ENCODE measurements at places on chromosomes 7 and 10.

- peak; percentile 13 for DNase-seq
Measured at GRCh38 chr7:117741962-117742361, 131.3 kb downstream of the CTTNBP2 start.

DNA sequence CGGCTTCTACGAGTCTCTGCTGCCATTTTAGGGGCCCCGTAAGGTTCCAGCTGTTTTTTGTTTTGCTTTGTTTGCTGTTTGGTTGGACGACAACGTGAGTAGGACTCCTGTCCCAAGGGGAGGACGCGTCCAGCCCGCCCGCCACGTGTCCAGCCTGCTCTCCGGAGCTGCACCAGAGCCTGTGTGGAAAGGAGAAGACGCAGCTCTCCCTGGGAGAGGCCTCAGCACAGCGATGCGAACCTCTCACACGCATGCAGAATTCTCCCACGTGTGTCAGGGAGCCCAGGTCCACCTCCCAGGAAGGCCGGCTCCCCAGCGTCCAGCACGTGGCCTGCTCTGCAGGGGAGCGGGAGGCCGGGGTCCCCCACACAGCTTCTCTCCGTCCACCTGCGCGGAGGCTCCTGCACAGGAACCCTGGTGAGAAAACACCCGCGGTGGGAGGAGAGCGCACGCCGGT is 36.4 kb upstream of the DNAJB6 start:
- no peak for DNase-seq

GRCh38 chr10:76149602-76150138 is 718.2 kb downstream of the LRMDA start:
- no peak for DNase-seq

GRCh38 chr7:105006367-105007136 is 7.5 kb upstream of the KMT2E start:
- peak; percentile 54 for DNase-seq

GRCh38 chr7:1024331-1024841 is 20.0 kb upstream of the GPR146 start:
- DNase-seq, result no peak

DNA sequence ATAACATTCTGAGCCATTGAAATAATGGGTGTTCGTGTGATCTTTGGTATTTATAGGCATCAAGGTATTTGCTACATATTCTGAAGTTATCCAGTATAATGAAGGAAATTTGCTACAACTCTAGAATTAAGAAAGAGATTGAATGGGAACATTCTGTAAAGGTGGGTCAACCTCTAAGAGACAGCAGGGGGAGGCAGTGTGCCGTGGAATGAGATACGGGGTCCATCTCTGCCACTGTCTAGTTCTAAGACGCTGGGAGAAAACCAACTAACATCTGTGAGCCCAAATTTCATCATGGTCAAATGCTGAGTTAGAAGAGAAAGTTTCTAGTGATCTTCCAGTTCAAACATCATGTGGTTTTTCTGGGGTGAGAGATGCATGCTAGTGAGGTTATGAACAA is 368.9 kb downstream of the SORCS1 start:
- no peak for DNase-seq

- no peak for DNase-seq
Measured at GRCh38 chr10:3231951-3232730, 59.6 kb upstream of the PITRM1 start.

DNA sequence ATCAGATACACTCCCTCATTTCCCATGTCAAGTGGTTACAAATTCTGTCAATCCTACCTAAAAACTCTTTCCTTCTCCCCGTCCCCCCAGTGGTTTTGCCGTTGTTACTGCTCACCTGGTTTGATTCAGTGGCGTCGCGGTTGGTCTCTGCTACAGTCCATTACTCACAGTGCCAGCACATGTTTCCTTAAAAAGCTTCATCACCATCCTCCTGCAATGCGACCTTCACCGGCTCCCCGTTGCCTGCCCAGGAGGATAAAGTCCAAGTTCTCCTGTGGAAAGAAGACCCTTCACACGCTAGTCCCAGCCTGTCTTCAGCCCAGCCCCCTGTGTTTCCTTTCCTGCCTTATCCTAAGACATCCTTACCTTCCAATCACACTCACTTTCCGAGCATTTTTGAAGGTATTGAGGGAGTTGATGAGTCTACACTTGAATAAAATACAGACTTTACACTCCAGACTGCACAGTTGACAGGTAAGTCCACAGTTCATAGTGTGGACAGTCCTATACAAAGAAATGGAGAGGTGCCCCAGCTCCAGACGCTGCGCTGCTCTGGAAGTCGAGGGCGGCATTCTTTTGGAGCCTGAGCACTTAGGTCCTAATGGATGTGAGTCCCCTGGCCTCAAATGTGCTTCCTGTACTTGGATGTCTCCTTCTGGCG is 3.4 kb upstream of the LARP4B start:
- no peak for DNase-seq

DNA sequence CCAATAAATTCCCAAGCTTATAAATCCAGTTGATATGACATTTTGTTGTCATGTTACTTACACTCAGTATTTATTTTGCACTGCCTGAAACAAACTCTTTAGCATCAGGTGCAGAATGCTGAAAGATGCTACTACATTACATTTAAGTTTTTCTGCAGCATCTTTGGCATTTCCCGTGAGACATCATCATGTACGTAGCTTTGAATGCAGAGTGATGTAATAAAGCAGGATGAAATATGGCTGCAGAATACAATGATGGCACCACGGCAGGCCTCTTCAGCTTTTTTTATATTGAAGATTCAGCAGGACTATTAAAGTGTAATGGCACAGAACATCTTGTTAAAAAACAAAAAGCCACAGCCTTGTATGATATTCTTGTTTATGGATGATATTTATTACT is 531.8 kb downstream of the NXPH1 start:
- DNase-seq, result no peak

- peak; percentile 59 for DNase-seq
Measured at GRCh38 chr7:17546592-17546991, 248.1 kb downstream of the AHR start.

GRCh38 chr10:75295868-75296441 is 60.2 kb upstream of the COMTD1 start:
- DNase-seq, result peak; percentile 64

DNA sequence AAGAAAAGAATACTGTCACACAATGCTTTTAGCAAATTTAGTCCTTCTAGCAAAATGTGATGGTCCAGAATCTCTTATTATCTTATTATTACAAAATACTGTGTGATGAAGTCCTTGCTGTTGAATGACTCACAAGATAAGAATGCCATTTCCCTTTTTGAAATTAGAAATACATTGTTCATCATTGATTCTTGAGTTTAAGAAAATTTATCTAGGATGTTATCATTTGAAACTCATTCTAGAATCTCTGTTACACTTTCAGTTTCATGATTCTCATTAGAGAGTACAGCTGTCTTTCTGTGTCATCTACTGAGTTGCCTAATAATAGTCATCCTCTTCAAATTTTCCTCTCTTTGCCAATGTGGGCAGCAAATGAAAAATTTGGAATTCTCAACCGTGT is 9.6 kb downstream of the ZKSCAN5 start:
- DNase-seq, result peak; percentile 28

DNA sequence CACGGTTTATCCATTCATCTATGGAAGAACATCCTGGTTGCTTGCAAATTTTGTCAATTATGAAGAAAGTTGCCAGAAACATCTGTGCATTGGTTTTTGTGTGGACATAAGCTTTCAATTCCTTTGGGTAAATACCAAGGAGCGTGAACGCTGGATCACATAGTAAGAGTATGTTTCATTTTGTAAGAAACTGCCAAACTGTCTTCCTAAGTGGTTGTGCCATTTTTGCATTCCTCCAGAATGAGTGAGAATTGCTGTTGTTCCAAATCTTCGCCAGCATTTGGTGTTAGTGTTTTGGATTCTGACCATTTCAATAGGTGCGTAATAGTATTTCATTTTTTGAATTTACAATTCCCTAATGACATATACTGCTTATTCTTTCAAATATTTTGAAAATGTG is 155.3 kb upstream of the FRMD4A start:
- no peak for DNase-seq

GRCh38 chr7:47535035-47535703 is 46.7 kb downstream of the TNS3 start:
- no peak for DNase-seq

DNA sequence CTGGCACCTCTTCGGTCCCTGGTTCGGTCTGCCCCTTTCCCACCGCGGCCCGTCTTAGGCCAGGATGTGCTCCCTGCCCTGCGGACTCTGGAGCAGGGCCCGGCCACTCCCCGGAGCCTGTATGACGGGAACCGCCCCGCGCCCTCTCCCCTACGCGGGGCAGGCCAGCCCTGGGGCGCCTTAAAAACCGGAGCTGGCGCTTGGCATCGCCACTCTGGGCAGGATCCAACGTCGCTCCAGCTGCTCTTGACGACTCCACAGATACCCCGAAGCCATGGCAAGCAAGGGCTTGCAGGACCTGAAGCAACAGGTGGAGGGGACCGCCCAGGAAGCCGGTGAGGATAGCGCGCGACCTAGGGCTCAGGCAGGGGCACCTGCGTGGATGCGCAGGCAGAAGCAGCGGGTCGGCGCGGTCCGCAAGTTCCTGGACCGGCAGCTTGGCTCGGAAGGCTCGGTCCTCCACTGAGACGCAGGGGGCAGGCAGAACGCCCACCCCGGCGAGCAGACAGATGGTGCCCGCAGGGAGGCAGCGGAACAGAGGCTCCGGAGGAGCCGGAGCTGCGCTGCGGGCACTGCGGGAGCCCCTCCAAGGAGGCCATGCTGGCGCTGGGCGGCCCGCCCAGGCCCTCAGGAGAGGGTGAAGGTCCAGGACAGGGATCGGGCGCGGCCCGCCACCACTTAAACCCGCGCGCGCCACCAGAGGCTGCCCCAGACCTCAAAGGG is at the start of gene ADIRF:
Gene ADIRF (plus strand): TSS at position 212 of the 723 bp plus-strand sequence. CDS start 63 bp downstream, at position 275.
- peak; percentile 89 for DNase-seq

DNA sequence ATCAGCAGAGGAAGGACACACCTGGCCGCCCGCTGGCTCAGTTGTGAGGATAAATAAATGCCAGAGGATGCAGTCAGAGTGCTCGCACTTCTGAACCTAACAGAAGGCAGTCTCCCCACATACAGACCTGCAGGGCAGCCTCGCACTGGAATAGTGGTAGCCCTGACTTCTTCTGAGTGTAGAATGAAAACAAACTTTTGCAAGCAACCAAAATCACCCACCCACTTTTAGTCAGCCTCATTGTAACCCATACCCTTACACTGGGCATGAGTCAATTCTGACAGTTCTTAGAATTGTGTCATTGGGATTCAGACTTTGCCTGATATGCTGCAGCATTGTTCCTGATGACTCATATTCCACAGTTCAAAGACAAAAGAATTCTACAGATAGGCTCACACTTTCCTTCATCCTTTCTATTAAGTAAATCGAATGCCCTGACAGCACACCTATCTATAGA is 167.0 kb upstream of the CDK1 start:
- peak; percentile 97 for DNase-seq

GRCh38 chr10:102485093-102485784 is 17.3 kb downstream of the ACTR1A start:
- no peak for DNase-seq

GRCh38 chr7:30366606-30367005 is 82.2 kb downstream of the ZNRF2 start:
- peak; percentile 15 for DNase-seq

DNA sequence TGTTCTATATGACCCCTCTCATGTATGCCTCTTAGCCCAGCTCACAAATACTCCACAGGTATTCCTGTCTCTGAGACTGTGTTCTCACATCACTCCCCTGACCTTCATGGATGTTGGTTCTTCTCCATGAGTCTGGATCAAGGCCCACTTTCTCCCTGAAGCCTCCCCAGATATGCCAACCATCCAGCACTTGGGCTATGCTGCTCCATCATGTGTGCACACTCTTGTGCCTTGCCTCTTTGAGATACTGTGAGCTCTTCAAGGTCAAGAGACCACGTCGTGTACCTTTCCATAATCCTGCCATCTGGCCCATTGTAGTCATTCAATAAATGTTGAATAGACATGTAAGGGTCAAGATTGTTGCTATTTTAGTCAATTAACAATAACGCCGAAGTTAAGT is 30.1 kb upstream of the TM9SF3 start:
- no peak for DNase-seq

- DNase-seq, result no peak
Measured at GRCh38 chr10:130656187-130656575, 520.0 kb downstream of the GLRX3 start.

DNA sequence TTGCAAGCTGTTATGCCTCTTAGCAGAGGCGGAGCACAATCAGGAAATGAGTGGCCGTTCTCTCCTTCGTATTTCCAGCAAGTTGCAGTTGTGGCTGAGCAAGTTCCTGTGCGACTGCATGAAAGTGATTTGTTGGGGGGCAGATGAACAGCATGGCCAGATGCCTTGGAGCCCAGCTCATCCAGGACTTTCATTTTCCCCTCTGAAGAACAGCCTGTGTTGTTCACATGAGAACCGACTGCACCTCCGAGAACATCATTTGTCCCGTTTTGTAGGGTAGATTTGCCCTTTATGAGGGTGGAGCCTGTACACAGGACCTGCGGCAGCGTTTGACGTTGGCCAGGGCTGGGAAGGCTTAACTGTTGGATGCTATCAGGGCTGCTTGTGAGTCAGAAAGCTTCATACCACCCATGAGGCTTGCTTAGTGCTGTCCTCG is 4.4 kb downstream of the BAG3 start:
- peak; percentile 69 for DNase-seq

- DNase-seq, result no peak
Measured at GRCh38 chr7:12970626-12971025, 283.2 kb downstream of the ARL4A start.

DNA sequence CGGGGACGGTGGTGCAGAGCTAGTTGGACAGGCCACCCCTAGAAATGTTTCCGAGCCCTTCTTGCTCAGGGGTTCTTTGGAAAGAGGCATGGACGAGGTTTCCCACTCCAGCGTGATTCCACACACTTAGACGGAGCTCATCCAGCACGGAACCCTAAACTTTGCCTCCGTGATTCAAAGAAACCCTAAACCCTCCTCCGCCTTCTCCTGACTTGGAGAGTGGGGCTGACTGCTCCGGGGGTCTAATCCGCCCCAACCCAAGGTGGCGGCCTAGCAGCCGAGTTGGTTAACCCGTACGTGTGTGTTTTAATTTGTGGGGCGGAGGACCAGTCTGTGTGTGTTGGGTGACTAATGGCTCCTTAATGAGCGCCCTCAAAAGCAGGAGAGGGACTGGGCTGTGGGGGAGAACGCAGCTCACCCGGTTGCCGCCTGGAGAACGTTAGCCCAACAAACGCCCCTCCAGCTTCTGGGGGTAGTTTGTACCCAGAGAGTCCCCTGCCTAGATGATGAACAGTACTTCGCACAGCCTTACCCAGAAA is 3.8 kb downstream of the NEUROG3 start:
- no peak for DNase-seq

DNA sequence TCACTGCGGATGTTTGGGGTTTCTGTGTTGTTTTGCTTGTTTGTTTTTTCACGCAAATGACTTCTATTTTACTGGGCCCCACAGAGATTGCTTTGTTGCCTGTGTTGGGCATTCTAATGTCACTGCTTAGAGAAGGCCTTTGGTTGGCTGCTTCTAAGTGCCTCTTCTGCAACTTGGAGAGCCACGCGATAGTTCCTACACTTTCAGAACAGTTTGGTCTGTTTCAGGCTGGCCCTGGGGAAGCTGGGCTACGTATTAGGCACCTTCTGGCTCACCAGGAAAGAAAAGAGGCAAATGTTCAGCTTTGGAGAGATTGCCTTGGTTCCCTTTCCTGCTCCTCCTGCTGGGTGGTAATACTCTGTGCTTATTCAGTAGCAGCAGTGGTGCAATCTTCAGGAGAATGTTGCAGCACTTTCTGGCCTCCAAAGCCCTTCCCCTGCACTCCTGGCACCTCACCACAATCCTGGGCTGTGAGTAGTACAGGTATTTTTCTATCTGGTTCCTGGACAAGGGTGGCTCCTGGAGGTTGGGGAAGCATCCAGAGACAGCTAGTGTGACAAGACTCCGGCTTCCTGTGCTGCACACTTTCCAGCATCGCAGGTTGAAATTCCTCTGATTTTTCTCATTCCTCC is 1.2 kb downstream of the ANTXRL start:
- peak; percentile 88 for DNase-seq

Data from epithelial cell of esophagus (primary cell).